RPMI7951 (cell line): ENCODE measurements at places on chromosomes 11 and 22.

DNA sequence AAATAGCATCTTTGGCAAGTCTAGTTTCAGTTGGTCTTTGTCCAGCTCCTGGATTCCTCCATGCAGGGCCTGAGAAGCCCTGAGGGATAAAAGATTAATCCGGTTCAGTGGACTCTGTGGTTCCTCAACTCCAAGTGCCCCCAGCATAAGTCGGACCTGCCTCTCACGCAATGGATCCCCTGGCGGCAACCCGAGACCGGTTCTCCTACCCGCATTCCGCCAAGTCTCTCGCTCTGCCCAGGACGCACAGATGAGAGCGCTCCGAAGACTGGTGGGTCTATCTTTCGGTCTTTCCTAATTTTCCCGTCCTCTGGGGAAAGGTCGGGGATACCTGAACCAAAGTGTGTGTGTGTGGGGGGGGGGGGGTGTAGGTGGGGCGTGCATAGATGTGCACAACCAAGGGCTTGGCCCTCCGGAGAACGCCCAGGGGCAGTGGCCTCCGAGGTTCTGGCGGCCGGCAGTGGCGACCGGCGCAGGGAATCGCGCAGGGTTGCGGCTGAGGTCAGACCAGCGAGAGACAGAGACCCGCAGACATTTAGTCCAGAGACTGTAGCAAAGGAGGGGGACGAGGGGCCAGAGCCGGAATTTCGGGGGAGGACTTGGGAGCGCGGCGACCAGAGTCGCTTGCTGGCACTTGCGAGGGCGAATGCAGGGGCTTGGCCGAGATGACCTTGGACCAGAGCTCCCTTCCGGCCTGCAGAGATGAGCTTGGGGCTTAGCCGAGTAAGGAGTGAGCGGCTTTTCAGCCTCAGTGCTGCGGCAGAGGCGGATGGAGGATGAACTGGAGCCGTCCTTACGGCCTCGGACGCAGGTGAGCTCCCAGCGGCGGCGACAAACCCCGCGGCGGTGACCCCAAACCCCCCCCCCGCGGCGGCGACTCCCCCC is 712 bp upstream of the SLC2A11 start:
- DNase-seq, result peak; percentile 98

DNA sequence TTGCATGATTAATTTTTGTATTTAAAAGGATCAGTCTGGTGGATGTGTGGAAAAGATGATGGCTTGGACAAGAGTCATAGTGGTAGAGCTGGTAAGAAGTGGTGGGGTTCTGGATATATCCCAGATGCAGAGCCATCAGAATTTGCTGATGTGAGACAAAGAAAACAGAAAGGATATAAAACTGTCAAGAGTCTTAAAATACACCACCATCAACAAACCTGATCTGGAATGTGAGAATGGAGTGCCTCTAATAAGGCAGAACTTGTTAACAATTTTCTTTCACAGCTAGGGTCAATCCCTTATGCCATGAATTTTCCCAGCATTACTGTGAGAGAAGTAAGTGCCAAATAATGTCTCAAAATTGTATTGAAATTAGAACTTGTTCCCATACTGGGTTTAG is 215.4 kb downstream of the METTL15 start:
- no peak for DNase-seq

- peak; percentile 40 for DNase-seq
These were observed 7.7 kb upstream of the SLC1A2 start for GRCh38 chr11:35427071-35427470.

- DNase-seq, result no peak
These were observed 126.0 kb upstream of the CADM1 start for GRCh38 chr11:115630214-115630613.

GRCh38 chr11:27721264-27722116 is 21.2 kb upstream of the BDNF start:
- no peak for DNase-seq

- DNase-seq, result peak; percentile 0
These were observed 48.9 kb downstream of the SLC17A6 start for GRCh38 chr11:22387126-22387525.

- no peak for DNase-seq
These were observed 320.1 kb upstream of the DDI1 start for GRCh38 chr11:103716363-103716762.

- peak; percentile 88 for DNase-seq
These were observed at the start of gene TIMP3 for GRCh38 chr22:32801537-32802236. TSS of gene TIMP3 (plus strand) at chr22:32801705. CDS start at chr22:32802002, 297 bp downstream.

- DNase-seq, result no peak
These were observed 17.8 kb downstream of the PRR5L start for GRCh38 chr11:36313750-36314433.

GRCh38 chr11:7844986-7845385 is 48.2 kb upstream of the OR5P2 start:
- no peak for DNase-seq

DNA sequence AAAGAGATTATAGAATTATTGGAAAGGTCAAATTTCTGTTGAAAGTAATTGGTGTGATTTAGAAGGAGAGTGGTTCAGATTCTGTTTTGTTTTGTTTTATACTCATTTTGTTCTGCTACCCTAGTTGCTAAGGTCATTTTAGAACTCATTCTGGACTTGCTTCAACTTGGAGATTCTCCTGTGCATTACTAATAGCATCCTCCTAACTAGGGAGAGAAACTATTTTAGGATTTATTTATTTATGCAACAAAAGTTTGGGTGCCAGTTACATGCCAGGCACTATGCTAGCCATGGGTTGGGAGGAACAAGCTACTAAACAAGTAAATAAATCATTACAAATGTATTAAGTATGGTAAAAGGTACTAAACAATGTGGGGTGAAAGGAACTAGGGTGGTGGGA is 84.0 kb downstream of the YAP1 start:
- DNase-seq, result no peak

DNA sequence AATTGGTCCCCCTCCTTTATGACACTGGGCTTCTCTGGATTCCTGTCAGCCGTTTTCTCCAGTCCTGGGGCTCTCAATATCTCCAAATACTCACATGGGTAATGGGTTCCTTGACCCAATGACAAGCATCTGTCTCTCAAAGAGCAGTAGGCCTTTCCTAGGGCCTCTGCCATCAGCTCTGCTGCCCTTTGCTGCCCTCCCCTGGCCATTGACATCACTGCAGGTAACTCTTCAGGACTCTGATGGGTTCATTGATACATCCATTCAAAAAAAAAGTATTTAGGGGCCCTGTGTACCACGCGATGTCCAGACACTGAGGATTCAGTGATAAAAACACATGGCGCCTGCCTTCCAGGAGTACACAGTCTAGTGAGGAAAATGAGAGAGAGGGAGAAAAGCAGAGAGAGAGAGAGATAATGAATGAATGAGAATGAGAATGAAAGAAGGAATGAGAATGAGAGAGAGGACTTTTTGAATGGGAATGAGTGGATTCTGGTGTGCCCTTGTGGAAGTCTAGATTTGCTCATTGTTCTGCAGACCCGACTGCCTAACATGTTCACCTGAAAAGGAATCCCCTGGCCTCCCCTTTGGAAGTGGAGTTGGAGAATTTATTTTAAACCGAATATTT is 42.6 kb upstream of the OLFML1 start:
- DNase-seq, result peak; percentile 24
